GM12891 (cell line): ENCODE measurements at places on chromosomes 7 and 10.

DNA sequence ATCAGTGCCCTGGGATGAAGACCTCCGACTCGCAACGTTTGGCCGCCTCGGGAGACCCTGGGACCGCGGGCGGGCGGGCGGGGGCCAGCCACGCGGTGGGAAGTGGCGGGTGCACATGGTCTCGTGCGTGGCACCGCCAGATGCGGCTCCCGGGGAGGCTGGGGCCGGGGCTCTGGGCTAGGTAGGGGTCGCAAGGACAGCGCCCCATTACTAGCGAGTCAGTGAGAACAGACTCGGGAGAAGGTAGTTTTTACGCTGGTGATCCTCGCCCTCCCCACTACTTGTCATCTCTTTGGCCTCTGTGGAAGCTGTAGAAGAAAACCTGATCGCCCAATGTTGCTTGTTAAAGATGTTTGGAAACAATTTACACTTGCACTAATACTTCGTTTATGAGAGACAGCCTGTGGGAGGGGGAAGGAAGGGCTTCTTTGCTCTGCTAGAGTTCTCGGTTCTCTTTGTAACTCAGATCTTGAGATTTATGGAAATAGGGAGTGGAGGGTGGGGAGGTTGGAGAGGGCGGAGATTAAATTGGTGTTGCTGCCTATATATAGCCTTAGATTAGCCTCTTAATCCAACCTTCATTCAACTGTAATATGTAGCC, 591 bp downstream of the BZW2 start:
- no peak for DNase-seq

GRCh38 chr10:58017719-58018367, 249.9 kb downstream of the IPMK start:
- DNase-seq: no peak

DNA sequence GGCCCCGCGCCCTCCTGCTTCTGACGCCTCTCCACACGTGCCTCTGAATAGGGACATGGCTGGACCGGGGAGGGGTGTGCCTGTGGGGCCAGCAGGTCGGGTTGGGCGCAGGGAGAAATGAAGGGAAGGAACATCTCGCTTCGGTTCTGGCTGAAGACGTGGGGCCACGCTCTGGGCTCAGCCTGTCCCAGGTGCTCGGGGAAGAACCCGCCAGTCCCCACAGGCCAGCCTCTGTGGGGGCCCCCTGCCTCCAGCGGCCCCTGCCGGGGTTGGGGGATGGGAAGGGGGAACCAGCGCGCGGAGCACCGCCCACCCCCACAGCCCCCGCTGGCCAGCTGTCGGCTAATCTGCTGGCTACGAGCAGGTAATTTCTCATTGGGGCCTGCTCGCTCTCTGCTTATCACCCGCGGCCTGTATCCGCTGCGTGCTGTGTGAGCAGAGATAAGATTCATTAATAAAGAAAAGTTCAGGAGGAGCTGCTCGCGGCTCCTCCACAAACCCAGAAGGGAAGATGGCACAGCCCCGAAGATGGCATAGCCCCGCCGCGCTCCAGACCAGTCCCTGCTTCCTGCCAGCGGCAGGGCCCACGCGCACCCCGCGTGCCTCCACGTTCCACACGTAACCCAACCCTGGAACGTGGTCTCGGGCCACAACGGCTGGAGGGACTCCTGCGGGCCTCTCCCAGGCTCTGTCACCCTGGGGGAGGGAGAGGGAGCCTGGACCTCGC, 186.2 kb downstream of the ELFN1 start:
- DNase-seq: no peak

GRCh38 chr10:78849115-78849514, 219.7 kb upstream of the ZMIZ1 start:
- no peak for DNase-seq

- no peak for DNase-seq
These were observed 733.9 kb upstream of the PHF14 start for GRCh38 chr7:10239695-10240345.
